ENCODE measurements at places on chromosomes 7 and 10.

- DNase-seq, result no peak
Measured at GRCh38 chr7:47639495-47640110, 57.7 kb upstream of the TNS3 start.

DNA sequence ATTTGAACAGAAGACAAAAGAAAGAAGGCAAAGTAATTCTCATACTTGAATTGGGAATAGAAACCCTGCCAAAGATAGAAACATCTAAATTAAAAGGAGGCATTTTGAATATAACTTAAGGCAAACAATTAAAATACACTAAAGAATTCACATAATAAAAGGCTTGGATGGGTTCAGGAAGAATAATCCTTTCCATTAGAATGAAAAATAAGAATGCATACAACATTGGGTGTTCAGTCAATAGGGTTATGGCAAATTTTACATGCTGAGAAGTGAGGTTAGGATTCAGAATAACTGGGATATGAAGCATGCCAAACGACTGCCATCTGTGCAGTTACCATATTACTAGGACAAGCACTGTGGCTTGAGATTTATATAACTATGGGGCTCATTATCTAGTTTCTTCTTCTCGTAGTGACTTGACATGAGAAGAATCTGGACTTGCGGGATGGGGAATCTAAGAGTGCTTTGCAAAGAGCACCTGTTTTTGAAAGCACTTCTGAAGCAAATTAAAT lies 326.5 kb downstream of the THSD7A start:
- no peak for DNase-seq

DNA sequence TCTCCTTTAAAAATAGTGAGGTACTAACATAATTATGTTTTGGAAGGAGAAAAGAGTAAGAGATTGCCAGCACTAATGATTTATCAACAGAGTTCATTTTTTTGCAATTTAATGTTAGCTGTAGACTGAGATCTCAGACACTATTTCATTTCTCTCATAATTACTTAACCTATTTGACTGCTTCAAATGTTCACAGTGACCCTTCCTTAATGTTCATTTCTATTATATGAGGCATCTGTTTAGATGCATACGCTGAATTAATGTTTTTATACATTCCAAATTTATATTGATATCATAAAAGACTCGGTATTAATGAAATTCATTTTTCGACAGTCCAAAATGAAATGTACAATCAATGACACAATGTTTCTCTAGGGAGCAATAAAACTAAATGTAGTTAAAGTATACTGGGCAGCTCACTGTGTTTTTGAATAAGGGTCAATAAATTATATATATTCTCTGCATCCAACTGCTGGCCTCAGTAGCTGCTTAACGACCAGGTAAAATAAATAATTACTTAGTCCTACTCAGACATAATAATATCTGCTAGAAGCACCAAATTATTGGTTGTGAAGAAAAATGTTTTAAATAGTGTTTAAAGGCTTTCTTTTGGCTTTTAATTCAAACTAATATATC lies 373.4 kb downstream of the MAGI2 start:
- no peak for DNase-seq

DNA sequence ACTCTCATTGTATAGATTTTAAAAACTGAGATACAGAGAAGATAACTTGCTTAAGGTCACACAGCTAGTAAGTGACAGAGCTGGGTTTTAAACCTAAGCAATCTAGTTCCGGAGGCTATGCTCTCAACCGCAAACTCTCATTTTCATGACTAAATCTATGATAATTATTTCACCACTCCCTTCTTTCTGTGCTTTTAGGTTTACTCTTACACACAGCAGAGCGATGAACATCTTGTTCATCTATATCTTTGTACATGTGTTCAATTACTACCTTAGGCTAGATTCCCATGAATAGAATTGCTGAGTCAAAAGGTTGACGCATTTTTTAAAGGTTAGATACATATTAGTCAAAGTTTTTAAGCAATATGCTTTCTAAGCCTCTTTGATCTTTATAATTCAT lies 154.8 kb downstream of the CHN2 start:
- DNase-seq, result no peak

DNA sequence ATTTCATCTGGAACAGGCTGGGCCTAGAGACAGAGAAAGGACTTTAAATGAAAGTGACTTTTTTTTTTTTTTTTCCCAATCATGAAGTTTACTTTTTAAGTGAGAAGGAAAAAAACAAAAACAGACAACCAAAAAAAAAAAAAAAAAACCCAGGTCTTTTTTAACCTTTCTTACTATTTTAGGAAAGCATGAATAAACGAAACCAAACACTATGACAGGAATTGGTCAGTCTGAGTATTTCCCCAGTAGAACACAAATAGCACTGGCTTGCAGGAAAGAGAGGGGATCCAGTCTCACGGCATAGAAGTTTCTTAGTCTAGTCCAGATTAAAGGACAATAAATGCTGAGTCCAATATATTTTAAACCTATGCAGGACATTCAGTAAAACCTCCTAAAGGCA lies 180.5 kb upstream of the CCDC6 start:
- DNase-seq, result no peak

DNA sequence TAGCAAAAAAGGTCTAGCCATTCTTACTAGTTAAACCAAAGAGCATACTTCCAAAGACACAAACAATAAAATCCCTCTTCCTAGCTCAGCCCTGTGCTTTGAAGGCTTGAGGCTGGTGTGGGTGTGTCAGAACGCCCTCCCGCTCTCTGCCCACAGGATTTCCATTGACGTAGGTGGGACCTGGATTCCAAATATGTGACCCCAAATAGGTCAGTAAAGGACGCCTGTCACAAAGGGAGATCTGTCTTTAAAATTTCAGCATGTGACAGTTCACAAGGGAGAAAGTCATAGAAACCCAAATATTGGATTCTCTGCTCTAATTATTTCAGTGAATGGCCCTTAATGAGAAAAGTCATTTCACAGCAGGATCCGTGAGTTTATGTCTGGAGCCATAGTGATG lies 39.9 kb upstream of the LYZL1 start:
- no peak for DNase-seq

GRCh38 chr10:92290837-92291615 lies at the start of the genes CPEB3 and MARCHF5:
Gene CPEB3, minus strand, starts transcription at chr10:92291078. Its CDS starts 50,728 bp downstream, at chr10:92240350.
Gene MARCHF5, plus strand, starts transcription at chr10:92291167. Its CDS starts 328 bp downstream, at chr10:92291495.
- DNase-seq, result peak; percentile 91

- no peak for DNase-seq
Measured at GRCh38 chr10:84994722-84995121, 666.3 kb downstream of the CCSER2 start.

DNA sequence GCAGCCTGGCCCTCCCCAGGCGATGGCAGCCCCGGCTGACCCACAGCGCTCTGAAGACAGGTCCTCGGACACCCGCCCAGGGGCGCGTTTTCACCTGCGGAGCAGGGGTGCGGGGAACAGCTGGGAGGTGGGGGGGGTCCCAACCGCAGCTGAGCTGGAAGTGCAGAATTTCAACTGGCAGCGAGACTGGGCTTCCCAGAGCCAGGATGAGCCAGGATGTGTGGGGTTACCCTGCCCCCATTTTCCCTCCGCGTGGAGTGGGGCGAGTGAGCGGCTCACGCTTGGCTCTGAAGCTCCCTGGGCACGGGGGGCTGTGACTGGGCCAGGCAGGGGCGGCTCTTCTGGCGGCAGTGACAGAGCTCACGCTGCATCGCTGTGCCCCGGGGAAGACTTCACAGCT lies 70.2 kb downstream of the DNAJB6 start:
- no peak for DNase-seq

GRCh38 chr10:66292922-66293321 lies 632.9 kb upstream of the LRRTM3 start:
- DNase-seq, result no peak

DNA sequence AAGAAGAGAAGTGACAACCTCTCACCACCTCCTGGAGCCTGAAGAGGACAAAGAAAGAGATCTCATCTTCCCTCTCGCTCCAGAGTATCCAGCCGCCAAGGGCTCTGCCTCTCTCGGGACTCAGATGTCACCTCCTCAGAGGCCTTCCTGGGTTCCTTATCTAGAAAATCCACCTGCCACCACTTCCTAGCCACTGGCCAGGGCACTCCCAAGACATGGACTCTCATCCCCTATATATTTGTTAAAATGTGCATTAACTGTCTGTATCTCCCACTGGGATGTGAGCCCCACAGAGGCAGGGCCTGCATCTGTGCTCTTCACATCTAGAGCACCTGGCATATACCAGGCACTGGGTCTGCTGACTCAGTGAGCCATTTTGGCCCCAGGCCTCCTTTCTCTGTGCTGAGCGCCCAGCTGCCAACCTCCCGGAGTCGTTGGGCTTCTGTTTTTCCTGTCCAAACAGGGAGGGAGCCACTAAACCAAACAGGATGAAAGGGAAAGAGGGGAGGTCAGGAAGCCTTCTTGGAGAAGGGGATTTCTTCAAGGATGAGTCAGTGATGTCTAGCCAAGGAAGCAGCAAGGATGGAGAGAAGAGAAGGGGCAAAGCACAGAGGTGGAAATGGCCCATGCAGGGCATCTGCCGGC lies 58.9 kb downstream of the KCNMA1 start:
- DNase-seq, result no peak

DNA sequence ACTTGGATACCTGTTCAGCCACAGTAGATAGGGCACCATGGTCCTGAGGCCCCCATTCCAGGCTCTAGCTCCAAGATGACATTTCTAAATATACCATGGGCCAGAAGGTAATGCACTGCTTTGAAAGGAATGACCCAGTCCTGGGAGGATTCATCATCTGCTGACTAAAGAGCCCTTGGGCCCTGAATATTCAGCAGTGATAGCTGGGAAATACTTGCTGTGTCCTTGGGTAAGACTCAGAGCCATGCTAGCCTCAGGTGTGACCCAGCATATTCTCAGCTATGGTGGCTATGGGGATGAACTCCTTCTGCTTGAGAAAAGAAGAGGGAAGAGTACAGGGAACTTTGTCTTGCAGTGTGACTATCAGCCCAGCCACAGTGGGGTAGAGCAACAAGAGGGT lies 21.3 kb upstream of the AGR2 start:
- DNase-seq, result no peak

- no peak for DNase-seq
Measured at GRCh38 chr10:7100032-7100702, 310.7 kb downstream of the SFMBT2 start.

DNA sequence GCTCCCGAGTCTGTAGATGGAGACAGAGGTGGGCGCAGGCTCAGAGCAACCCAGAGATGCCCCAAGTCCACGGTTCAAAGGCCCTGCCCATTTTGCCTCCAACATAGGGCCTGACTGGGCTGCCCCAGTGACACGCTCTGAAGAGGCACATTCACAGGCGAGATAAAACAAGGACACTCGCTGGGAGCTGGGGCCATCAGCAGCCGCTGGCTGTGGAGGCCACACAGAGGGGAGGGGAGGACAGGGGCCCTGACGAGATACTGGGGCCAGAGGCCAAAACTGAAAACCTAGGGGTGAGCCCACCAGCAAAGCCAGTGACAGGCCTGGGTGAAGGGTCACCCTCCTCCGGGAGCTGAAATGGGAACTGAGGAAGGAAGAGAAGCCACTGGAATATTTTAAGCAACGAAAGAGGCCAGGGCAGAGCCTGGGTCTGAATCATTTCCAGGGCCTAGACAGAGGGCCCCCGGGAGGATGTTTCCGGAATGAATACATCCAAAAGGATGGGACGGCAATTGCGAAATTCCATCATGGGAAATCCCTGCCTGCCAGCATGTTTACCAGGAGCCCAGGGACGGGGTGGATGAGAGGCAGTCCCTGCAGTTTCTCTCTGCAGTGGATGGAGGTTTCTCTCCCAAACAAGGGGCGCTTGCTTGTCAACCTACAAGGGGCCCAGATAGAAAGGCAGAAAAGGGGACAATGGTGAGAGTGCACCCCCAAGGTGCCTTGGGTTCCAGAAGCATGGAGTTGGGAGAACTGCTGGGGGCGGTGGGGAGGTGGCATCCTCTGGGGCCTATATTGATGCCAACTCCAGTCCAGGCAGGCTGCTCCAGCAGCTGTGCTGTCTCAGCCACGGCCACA lies 29.0 kb upstream of the HSPA12A start:
- DNase-seq, result no peak

DNA sequence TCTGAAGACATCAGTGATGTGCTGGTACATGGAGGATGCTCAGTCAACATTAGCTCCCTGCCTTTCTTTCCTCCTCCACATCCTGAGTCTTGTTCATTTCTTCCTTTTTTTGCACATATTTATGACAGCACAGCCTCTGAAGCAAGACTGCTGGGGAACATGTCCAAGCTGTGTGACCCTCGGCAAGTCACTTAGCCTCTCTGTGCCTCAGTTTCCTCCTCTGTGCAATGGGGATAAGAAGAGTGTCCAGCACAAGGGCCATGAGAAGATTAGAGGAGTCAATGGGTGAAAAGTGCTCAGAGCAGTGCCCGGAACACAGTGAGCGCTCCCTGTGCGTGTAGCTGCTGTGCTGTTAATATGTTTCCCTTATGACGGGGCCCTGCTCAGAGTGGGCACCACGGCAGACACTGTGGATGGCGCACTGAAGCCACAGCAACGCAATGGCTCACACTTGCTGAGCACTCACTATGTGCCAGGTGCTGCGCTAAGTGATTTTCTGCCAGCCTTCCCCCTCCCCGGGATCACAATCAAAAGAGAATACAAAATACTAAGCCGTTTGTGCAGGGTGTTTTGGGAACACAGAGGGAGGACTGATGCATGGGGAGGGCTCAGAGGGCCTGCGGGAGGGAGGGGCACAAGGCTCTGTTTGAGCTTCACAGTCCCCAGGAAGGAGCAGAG lies 28.7 kb downstream of the ZCCHC24 start:
- no peak for DNase-seq

GRCh38 chr7:109616551-109617069 lies 1046.9 kb downstream of the DNAJB9 start:
- no peak for DNase-seq

- no peak for DNase-seq
Measured at GRCh38 chr10:105187243-105187642, 546.2 kb downstream of the SORCS3 start.

GRCh38 chr7:114788706-114789105 lies 133.2 kb upstream of the MDFIC start:
- DNase-seq, result no peak

GRCh38 chr7:76047305-76047810 lies 442 bp downstream of the STYXL1 start:
- DNase-seq, result no peak

- no peak for DNase-seq
Measured at GRCh38 chr7:33183504-33183903, 54.1 kb downstream of the BBS9 start.

- DNase-seq, result no peak
Measured at GRCh38 chr10:114885443-114885842, 52.6 kb upstream of the TRUB1 start.

GRCh38 chr10:110363572-110364411 lies 59.1 kb upstream of the SMNDC1 start:
- DNase-seq, result no peak

- no peak for DNase-seq
Measured at GRCh38 chr7:155850766-155851678, 38.8 kb upstream of the SHH start.

- DNase-seq, result no peak
Measured at GRCh38 chr7:131924857-131925256, 368.4 kb upstream of the PODXL start.

DNA sequence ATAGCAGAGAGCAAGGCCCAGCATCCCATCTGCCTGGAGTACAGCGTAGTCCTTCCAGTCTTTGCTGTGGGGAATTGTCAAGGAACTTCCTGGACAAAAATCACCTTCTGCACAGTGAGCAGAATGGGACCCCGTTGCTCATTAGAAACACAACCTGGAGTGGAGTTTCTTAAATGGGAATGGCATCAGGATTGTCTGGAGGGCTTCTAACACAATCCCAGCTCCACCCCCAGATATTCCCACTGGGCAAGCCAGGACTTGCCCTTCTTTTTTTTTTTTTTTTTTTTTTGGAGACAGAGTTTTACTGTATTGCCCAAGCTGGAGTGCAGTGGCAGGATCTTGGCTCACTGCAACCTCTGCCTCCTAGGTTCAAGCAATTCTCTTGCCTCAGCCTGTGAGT lies 356.4 kb downstream of the GALNT17 start:
- no peak for DNase-seq

GRCh38 chr10:103845972-103846371 lies 9.4 kb downstream of the SH3PXD2A start:
- DNase-seq, result no peak

All from stimulated activated CD8-positive, alpha-beta memory T cell treated with anti-CD3 and anti-CD28 coated beads, Interleukin-15, amount 100 ng/mL, for 48 hours (primary cell).